Kidney epithelial cell (primary cell): ENCODE measurements at places on chromosomes 3 and 15. TPM values are rescaled to one million over a fixed set of nuclear protein-coding genes. Genes with fewer than 3 reads are reported as not detected.
A peak's percentile ranks its signal among the peaks of the same experiment; 100 is the strongest.

GRCh38 chr3:158109804-158110657 is at the start of gene RSRC1:
Gene RSRC1, plus strand, starts transcription at chr3:158110089. Its CDS starts 12,016 bp downstream, at chr3:158122105.
- DNase-seq: peak; percentile 39

- DNase-seq: no peak
Observed at GRCh38 chr3:170811928-170812591, 57.9 kb downstream of the RPL22L1 start.

DNA sequence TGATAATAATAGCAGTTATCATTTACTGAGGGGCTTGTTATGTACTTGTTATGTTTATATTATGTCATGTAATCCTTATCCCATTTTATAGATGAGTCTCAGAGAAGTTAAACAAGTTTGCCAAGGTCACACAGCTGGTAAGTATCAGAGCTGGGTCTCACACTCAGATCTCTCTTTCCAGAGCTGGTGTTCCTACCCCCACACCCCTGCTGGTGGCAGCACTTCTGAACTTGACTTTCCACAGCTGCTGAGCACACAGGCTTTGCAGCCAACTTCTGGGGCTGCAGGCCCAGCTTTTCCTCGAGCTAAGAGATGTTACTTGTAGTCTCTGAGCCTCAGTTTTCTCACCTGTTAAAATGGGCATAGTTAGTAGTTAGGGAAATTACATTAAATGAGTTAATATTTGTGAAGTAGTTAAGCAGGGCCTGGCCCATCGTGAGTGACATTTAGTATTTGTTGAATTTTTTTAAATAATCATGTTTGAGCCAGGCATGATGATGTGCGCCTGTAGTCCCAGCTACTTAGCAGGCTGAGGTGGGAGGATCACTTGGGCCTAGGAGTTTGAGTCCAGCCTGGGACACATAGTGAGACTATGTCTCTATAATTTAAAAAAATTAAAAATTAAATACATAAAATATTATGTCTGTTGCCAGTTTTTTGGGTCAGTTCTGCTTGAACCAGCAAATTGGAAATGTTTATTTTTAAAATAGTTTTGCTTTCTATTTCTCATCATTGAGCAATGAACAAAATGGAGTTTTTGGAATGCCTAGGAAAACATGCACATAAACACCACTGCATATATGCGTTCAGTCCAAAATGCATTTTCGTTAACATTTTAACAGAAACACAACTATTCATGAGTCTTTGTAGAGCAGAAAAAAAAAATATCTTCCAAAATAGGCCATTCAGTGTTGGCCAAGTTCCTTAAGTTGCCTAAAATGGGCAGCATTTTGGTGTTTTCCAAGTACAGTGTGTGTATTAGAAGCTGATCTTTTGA is 87.3 kb downstream of the SMAD6 start:
- DNase-seq: no peak

DNA sequence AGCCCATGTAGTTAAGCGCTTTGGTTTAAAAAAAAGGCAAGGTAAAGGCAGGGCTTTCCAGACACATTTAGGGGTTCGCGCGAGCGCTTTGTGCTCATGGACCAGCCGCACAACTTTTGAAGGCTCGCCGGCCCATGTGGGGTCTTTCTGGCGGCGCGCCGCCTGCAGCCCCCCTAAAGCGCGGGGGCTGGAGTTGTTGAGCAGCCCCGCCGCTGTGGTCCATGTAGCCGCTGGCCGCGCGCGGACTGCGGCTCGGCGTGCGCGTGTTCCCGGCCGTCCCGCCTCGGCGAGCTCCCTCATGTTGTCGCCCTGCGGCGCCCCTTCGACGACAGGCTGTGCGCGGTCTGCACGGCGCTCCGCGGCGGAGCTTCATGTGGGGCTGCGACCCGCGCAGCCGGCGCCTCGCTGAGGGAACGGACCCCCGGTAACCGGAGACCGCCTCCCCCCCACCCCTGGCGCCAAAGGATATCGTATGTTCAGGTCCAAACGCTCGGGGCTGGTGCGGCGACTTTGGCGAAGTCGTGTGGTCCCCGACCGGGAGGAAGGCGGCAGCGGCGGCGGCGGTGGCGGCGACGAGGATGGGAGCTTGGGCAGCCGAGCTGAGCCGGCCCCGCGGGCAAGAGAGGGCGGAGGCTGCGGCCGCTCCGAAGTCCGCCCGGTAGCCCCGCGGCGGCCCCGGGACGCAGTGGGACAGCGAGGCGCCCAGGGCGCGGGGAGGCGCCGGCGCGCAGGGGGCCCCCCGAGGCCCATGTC is 927 bp downstream of the SMAD6 start:
- DNase-seq: no peak

DNA sequence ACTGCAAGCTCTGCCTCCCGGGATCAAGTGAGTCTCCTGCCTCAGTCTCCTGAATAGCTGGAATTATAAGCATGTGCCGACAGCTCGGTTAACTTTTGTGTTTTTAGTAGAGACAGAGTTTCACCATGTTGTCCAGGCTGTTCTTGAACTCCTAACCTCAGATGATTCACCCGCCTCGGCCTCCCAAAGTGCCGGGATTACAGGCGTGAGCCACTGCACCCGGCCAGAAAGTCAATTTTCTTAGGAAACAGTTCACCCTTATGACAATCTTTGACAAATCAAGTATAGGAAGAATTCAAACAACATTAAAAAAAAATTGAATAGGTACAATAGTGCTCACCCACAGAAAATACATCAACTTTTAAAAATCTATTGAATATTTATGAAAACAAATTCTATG is 23.6 kb upstream of the DUT start:
- no peak for DNase-seq

DNA sequence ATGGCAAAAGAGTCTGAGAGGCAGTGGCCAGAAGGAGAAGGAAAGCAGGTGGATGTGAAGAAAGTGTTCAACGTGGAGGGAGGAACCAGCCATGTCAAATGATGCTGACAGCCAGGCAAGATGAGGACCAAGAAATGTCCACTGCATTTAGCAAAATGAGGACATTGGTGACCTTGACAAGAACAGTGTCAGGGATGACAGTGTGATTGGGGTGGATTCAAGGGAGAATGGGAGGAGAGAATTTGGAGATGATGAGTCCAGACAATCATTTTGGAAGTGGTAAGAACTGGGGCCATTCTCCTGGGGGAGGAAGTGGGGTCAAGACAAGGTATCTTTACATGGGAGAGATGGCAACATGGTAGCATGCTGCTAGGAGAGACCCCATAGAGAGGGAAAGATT is 47.4 kb downstream of the CPN2 start:
- no peak for DNase-seq

DNA sequence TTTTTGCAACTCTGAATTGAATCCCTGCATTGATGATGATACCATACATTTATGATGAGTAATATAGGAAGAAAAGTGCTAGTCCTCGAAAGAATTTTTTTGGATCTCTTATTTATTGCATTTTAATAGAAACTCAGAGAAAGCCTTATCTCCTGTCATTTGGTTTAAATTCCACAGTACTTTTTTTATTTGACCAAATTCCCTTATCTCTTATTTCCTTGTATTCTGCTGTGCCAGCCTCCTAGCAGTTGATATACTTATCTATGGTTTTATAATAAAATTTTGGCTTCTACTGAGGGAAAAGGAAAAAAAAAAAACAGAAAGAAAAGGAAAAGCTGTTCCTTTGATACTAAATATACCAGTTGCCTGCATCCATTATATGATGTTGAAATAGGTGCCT is 535.1 kb upstream of the NR2F2 start:
- DNase-seq: no peak

DNA sequence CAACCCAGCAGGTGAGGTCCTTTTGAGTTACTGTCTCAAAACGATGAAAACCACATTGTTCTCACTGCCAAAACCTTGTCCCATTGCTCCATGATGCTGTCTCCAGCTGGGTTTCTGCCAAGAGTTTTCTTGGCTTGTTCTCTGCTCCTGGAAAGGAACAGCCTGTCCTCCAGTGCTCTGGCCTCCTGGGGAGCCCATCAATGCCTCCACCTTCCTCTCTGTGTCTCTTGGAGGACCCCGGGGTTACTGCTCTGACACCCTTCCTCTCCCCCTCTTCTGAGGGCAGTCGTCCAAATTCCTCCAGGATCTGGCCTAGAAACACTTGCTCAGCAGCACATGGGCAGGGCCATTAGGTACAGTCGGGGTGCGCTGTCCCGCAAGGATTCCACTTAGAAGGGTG is 63.9 kb upstream of the RGMA start:
- DNase-seq: no peak

Gene TOPAZ1
- not detected in 2 replicates for total RNA-seq

DNA sequence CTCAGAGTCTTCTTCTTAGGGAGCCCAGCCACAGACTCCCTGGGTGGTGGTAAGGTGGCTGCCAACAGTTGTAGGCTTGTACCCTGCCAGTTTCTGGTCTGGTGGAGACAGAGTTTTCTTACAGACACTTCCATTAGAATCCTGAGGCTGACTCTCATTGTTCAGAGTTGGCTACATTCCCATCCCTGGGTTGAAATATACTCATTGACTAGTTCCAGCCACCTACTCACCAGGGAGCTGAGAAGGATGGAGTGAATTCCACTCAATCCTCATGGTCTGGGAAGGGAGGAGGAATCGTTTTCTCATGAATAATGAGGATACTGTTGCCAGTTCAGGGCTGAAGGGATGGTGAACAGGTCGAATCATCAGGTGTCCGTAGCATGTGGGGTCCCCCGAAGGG is 226.5 kb upstream of the PROK2 start:
- DNase-seq: peak; percentile 21

DNA sequence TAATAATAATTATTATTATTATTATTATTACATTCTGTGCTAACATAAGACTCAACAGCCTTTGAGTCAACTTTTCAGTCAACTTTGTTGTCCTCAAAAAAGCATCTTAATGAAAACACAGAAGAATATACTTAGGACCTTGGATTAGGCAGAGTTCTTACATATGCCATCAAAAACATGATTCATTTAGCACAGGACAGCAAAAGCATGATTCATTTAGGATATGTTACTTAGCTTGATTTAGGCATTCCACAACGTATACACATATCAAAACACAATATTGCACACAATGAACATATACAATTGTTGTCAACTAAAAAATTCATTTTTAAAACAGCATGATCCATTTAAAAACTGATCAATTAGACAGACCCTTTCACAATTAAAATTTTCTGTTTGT is 213.0 kb downstream of the FMN1 start:
- DNase-seq: no peak

GRCh38 chr3:141460097-141460704 is 26.6 kb upstream of the RASA2 start:
- DNase-seq: peak; percentile 41

Gene PARP9
- total RNA-seq: 15.8 and 19.4 TPM in 2 replicates

- no peak for DNase-seq
Observed at GRCh38 chr15:83767741-83768140, 113.8 kb downstream of the ADAMTSL3 start.

DNA sequence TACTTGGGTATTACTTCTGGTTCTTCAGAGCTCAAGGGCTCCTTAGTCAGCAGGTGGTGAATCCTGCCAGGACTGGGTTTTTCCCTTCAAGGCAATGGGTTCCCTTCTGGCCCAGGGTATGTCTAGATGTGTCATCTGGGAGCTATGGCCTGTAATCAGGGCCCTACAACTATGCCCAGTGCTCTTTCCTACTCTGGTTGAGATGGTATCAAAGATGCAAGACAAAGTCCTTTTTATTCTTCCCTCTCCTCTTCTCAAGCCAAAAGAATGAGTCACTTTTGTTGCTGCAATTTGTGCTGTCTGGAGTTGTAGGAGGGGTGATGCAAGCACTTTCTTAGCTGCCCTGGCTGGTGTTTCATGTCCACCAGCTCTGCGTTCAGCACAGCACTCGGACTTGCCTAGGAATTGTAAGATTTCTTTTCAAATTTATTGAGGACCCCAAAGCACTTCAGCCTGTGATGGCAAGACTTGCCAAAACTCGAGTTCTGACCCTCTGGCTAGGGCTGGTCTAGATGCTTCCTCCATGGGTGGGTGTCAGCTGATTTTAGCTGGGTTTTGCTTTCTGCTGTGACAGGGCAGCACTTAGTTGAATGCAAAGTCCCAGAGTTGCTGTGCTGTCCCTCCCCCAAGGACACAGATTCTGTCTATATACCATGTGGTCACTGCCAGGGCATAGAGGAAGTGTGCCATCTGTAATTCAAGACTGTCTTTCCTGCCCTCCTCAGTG is 129.2 kb upstream of the CBLB start:
- DNase-seq: peak; percentile 84

GRCh38 chr3:89101251-89101650 is 6.2 kb upstream of the EPHA3 start:
- DNase-seq: no peak

GRCh38 chr15:25784876-25785640 is 78.1 kb downstream of the ATP10A start:
- no peak for DNase-seq

Gene DZIP3
- total RNA-seq: 6.3 and 6.6 TPM in 2 replicates

DNA sequence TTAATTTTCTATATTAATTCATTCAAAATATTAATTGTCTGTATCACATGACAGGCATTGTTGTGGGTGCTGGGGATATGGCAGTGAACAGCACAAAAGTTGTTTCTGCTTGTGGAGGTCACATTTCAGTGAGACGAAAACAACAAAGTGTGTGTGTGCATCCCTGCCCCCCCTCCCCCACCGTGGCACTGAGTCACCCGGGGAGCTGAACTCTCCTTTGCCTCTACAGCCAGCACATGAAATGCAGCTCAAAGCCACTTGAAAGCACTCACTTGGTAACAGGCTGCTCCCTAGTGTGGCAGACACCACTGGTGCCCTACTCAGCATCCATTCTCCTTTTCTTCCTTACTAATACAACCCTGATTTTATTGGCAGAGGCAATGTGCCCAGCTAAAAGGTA is 16.9 kb upstream of the SCAMP5 start:
- DNase-seq: no peak

Gene SH2D7
- total RNA-seq: not detected in 2 replicates

DNA sequence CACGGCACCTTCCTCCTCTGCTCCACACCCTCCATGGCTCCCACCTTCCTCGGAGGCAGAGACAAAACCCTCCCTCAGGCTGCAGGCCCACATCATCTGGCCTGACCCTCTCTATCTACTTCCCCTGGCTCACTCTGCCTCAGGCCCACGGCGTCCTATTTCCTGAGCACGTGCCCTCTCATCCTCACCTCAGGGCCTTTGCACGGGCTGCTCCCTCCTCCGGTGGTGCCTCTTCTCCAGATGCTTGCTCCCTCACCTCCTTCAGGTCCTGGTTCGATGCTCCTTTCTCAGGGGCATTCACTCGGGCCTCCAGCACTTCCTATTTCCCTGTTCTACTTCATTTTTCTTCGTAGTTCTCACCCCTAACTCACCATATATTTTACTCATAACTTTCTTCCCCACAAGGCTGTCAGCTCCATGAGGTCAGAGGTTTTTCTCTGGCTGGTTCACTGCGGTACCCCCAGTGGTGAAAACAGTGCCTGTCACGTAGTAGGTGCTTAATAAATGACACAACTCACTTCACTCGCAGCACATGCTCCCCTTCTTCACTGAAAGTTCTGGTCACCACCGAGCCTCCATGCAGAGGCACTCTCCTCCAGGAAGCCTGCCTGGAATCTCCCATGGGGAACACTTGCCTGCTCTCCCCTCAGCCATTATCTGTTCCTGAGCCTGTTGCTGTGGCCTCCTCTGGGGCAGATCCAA is 130.7 kb downstream of the WNT7A start:
- DNase-seq: no peak
